Gastroesophageal sphincter (tissue), 4 donors: ENCODE measurements at places on chromosomes 1 and 21.

DNA sequence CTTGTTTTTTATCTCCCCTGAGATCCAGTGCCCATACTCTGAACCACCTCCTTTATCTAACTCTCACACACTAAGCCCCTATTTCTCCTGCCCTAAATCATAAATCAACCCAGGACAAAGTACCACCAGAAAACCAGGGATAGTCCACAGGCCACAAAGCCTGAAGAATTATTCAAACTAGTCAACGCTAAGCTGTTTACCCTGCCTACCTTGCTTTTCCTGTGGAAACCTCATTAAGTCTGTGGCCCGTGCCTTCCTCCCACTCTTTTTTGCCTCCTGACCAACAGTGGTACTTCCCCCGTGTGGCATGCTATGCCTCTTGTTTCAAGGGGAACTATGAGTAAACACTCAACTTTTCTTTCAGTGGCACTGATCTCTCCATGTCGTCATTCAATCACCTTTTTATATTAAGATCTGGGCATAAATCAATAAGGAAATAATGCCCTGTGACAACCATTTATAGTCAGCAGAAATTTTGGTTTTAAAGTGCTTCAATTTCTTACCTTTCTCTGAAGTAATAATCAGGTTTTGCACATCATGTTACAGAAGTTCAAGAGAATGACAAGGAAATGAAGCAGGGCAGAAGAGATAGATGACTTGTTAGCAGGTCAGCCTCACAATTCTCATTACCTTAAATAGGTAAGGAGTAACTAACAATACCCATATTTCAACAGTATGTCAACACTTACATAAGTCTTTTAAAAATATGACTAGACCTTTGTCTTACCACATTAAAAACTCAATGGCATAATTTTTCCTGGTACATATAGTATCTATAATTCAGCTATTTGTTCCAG lies 32.1 kb downstream of the EYA3 start:
- ATAC-seq = no peak
- no peaks in the 10 kb centered on the region for H3K4me1 ChIP-seq
- H3K27me3 ChIP-seq = no peaks in the 10 kb centered on the region

- H3K4me1 ChIP-seq = no peaks in the 10 kb centered on the region
- peaks cover 11% of the 10 kb centered on the region for H3K27me3 ChIP-seq
- no peak for ATAC-seq
- no peaks in the 10 kb centered on the region for H3K36me3 ChIP-seq
Observed at GRCh38 chr1:23194119-23194984, 22.9 kb downstream of the HTR1D start.

DNA sequence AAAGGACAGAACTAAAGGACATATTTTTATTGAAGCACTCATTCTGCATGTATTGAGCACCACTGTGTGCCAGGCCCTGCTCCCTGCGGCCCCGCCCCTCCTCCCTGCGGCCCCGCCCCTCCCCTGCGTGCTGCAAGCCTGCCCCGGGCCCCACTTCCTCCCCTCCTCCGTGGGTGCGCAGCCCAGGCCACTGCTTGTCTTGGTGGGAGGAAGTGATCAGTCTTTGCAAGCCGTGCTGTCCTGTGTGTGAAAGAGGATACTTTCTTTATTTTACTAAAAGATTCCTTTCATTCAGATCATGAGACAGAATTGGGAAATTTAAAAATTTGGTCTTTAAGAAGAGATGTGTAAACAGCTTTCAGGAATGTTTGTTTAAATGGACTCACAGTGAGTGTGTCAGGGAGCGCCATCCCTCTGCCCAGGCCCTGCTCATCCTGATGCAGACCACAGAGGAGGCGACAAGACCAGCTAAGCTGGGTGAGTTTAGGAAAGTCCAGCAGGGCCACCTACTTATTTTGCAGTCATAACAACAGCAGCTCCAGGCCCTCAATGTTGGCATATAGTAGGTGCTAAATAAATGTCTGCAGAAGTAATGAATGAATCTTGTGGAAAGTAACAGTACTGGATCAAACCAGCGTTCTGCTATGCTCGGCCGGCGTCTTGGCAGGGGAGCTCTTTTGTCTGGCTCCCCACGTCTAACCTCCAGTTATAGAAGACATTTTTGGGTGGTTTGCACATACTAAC lies 88.3 kb upstream of the SELENON start:
- H3K4me3 ChIP-seq = no peak overlapping the region
- ATAC-seq = no peak
- no peaks in the 10 kb centered on the region for H3K36me3 ChIP-seq
- H3K27me3 ChIP-seq = no peaks in the 10 kb centered on the region

- no peak overlapping the region for H3K4me3 ChIP-seq
- no peaks in the 10 kb centered on the region for H3K4me1 ChIP-seq
- ATAC-seq = no peak
- H3K27me3 ChIP-seq = peaks cover 100% of the 10 kb centered on the region
- H3K36me3 ChIP-seq = no peaks in the 10 kb centered on the region
Observed at GRCh38 chr1:200034262-200034557, 6.7 kb downstream of the NR5A2 start.

- H3K27me3 ChIP-seq = no peaks in the 10 kb centered on the region
- H3K36me3 ChIP-seq = no peaks in the 10 kb centered on the region
- peak overlapping the region; percentile 36 for H3K27ac ChIP-seq
- no peaks in the 10 kb centered on the region for H3K4me1 ChIP-seq
- H3K4me3 ChIP-seq = no peak overlapping the region
- ATAC-seq = peak; percentile 41
Observed at GRCh38 chr1:234631721-234632125, 21.7 kb upstream of the IRF2BP2 start.

GRCh38 chr1:248793592-248793991 lies 32.1 kb downstream of the SH3BP5L start:
- peaks cover 15% of the 10 kb centered on the region for H3K27me3 ChIP-seq
- ATAC-seq = no peak
- H3K4me1 ChIP-seq = no peaks in the 10 kb centered on the region
- H3K4me3 ChIP-seq = no peak overlapping the region
- H3K36me3 ChIP-seq = no peaks in the 10 kb centered on the region

DNA sequence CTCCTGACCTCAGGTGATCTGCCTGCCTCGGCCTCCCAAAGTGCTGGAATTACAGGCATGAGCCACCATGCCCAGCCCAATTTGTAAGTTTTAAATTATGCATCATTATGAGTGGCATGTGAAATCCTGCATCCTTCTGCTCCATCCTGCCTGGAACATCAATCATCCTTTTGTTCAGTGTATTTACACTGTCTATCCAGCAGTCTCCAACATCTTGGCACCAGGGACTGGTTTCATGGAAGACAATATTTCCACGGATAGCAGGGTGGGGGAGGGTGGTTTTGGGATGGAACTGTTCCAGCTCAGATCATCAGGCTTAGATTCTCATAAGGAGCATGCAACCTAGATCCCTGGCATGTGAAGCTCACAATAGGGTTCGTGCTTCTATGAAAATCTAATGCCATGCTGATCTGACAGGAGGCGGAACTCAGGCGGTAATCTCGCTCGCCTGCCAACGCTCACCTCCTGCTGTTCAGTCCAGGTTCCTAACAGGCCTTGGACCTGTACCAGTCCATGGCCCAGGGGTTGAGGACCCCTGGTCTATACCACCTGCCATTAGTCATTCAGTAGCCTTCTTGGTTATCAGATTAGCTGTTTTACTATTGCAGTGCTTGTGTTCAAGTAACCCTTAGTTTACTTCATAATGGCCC lies 22.2 kb upstream of the TCEA3 start:
- no peaks in the 10 kb centered on the region for H3K27me3 ChIP-seq
- H3K4me3 ChIP-seq = no peak overlapping the region
- H3K27ac ChIP-seq = no peak overlapping the region
- no peak for ATAC-seq
- H3K36me3 ChIP-seq = peaks cover 72% of the 10 kb centered on the region

DNA sequence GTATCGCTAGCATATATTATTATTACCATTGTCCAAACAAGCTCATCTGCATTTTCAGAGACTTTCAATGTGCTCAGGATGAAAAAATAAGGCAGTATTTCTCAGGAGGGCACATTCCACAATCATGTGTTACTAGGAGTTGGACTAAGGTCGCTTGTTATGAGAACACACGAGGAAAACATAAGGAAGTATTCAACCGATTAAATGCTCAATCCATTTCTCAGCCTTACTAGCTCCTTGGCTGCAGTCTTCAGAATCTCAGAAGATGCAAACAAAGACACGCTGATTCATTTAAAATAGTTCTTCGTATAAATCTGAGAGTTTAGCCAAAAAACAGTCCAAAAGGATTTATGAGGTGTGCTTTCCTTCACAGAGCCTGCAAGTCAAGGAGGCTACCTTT lies 82.0 kb upstream of the JAK1 start:
- ATAC-seq = no peak
- no peak overlapping the region for H3K4me3 ChIP-seq
- H3K27me3 ChIP-seq = no peaks in the 10 kb centered on the region
- H3K36me3 ChIP-seq = no peaks in the 10 kb centered on the region
- peaks cover 12% of the 10 kb centered on the region for H3K4me1 ChIP-seq

DNA sequence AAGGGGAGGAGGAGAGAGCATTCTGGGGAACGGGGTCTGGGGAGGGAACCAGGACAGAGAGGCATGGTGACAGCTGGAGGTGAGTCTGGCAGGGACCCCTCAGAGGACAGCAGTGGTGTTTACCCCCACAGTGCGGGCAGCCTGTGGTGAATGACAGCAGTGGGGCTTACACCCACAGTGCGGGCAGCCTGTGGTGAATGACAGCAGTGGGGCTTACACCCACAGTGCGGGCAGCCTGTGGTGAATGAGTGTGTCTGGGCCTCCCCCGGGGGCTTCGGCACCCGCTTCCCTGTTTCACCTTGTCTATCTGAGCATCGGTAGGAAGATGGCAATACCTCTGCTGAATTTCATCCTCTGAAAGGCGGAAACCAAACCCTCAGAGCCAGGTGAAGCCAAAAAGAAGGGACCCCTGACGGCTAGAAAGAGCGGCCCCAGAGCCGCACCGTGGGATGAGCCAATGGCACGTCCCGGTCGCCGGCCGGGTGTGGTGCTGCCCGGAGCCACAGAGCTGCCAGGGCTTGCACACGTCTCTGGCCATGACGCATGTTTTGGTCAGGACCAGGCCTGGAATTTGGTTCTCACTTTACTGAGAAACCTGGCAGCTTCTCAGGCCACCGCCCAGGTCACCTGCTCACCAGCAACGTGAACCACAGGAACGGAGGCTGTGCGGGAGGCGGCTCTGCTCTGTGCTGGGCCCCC lies 54.1 kb downstream of the SIK1 start:
- no peaks in the 10 kb centered on the region for H3K27me3 ChIP-seq
- no peaks in the 10 kb centered on the region for H3K4me1 ChIP-seq
- no peak overlapping the region for H3K4me3 ChIP-seq

- no peaks in the 10 kb centered on the region for H3K4me1 ChIP-seq
- no peak for ATAC-seq
- H3K27me3 ChIP-seq = no peaks in the 10 kb centered on the region
- no peak overlapping the region for H3K27ac ChIP-seq
- H3K36me3 ChIP-seq = no peaks in the 10 kb centered on the region
Observed at GRCh38 chr1:31848381-31848897, 32.6 kb upstream of the SPOCD1 start.

DNA sequence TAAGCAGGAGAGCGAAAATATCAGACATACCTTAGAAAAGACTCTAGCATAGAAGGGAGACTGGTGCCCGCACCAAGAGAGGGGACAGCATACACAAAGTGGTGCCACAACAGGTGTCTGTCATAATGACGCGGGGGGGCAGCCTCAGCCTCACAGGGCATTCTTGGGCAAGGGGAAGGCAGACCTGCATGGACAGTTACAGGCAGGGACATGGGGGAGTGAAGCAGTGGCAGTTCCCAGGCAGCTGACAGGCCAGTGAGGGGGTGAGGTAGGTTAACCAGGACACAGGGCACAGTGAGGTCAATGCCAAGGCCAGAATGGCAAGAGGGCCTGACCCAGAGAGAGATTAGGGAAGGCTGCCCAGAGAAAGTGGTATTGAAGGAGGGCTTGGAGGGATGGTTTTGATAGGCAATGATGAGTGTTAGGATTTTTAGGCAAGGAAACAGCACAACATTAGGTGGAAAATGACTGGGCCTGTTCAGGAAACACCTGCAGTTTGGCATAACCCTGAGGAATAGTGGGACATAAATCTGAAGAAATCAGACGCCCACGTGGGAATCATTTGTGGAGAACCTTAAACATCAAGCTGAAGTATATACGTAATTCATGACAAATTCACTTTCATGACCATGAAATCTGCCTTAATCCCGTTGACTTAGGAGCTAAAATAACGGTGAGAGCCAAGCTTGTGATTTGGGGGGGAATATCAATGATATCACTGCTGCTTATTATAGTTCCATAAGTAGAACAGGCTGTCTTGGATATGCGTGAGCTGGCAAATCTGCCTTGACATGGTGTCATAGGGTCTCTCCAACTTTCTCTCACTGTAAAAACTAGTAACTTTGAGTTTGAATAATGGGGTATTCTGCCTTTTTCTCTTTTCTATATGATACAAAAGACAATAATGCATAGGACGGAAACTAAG lies 8.9 kb downstream of the PTPN14 start:
- H3K27ac ChIP-seq = peak overlapping the region; percentile 73
- H3K4me1 ChIP-seq = peaks cover 100% of the 10 kb centered on the region
- no peaks in the 10 kb centered on the region for H3K36me3 ChIP-seq
- no peaks in the 10 kb centered on the region for H3K27me3 ChIP-seq
- H3K4me3 ChIP-seq = no peak overlapping the region

DNA sequence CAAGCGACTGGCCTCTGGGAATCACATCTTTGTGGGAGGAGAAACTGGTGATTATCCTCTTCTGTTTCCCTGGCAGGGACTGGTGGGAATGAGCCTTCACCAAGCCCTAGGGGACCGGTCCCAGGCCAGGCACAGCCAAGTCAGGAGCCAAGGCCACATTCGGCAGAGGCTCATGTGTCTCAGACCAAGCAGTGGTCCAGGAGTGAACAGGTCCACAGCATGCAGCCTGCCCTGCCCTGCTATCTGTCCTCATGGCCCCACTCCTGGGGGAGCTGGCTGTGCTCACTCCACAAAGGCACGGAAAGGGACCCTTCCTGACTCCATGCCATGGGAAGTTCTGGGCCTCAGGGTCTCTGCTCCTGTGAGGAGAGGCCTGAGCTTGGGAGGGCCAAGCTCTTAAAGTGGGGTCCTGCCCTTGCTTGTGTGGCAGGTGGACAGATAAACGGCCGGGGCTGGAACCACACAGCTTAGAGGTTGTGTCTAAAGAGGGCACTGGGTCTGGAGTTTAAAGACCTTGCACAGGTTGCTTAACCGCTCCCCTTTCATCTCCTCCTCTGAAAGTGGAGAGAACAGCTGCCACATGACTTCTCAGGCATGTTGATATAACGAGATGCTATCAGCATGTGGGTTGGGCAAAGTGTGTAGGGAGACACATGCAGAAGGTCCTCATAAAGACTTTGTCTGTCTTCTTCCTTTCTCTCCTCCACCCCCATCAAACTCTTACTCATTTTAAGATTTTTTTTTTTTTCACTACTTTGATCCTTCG lies 57.5 kb downstream of the CASQ2 start:
- H3K4me1 ChIP-seq = no peaks in the 10 kb centered on the region
- H3K4me3 ChIP-seq = no peak overlapping the region
- no peak overlapping the region for H3K27ac ChIP-seq

- H3K27me3 ChIP-seq = peaks cover 16% of the 10 kb centered on the region
- H3K4me1 ChIP-seq = no peaks in the 10 kb centered on the region
- no peaks in the 10 kb centered on the region for H3K36me3 ChIP-seq
- ATAC-seq = no peak
- H3K4me3 ChIP-seq = no peak overlapping the region
- no peak overlapping the region for H3K27ac ChIP-seq
Observed at GRCh38 chr1:6972399-6972798, 187.1 kb downstream of the CAMTA1 start.
